ENCODE measurements at places on chromosomes 5 and 9.

DNA sequence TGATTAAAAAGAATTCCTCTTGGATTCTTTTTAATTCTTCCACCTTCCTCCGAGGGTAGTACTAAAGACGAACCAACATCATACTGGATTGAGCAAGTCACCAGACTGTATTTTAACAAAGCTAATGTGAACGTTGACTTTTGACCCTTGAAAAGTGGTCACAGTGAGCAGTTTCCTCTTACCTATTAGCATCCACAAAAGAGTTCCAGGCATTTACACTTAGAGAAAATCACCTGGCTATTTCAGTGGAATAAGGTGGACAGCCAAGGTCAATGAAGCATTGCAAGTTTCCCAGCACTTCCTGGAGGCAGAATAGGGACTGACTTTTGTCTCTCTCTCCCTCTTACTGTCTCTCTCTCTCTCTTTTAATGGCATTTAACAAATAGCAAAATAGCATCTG lies 145.1 kb upstream of the DAB2 start:
- DNase-seq: no peak

- DNase-seq: no peak
These were observed 122.8 kb downstream of the DEPDC1B start for GRCh38 chr5:60577116-60577515.

GRCh38 chr9:7828334-7828733 lies 28.8 kb upstream of the DMAC1 start:
- no peak for DNase-seq

DNA sequence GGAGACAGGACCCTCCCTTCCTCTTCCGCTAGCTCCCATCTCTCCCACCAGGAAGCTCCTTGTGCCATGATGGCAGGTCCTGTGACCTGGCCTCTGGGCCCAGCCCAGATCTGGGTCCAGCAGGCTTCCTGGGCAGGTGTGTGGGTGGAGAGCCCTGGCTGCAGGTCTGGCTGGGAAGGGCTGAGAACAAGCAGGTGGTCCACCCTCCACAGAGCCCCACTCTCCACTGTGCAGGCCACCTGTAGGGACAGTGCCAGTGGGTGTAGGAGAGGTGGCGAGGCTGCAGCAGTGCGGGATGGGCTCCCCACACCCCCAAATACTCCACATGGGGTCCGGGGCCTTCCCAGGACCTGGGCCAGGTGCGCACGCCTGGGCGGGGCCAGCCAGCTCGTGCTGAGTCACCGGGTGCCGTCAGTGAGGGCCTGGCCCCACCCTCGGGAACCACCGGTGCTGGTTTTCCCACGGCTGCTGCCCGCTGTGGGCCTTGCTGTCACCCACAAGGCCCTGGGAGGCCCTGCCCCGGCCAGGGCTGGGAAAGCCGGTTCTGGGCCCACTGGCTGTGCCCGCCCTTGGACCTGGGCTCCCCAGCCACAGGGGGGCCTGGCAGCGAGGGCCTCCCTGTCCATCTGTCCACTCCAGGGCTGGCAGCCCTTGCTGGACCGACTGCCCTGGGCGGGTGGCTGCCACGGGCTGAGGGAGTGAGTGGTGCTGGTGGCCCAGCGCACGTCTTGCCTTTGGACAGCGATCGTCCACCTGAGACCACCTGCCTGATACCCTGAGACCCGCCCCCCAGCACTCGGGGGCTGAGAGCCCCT lies 9.3 kb upstream of the NRARP start:
- DNase-seq: no peak

- DNase-seq: peak; percentile 47
These were observed 4.5 kb downstream of the RCL1 start for GRCh38 chr9:4796988-4797853.

DNA sequence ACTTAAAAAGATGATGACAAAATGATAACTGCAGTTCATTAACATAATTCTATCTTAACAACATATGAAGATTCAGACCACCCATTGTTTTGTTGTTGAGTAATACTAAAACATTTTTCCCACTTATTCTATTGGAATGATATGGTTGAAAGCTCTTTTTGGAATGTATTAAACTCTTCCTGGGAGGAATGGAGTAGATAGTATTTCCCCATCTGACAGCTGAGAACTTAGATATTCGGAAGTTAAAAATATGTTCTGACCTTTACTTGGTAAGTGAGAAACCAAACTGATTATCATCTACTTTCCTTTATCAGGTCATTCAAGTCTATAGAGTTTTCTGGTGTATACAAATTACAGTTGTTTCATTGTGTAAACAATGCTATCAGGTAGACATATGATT lies 452.9 kb downstream of the CSNK1G3 start:
- DNase-seq: peak; percentile 46

Data from fibroblast of lung (primary cell).